ENCODE measurements at places on chromosomes 7 and 10. TPM values are rescaled to one million over a fixed set of nuclear protein-coding genes. Genes with fewer than 3 reads are reported as not detected.

The PAX4 gene
- not detected for total RNA-seq

The LRRC4 gene
- total RNA-seq: not detected

The GJD4 gene
- not detected for total RNA-seq

The PRSS1 gene
- total RNA-seq: not detected

The MBLAC1 gene
- 5.7 TPM for total RNA-seq

The PKD1L1 gene
- total RNA-seq: 0.29 TPM

The CFAP70 gene
- total RNA-seq: 0.50 TPM

The SFTPD gene
- not detected for total RNA-seq

The C10orf90 gene
- total RNA-seq: 0.15 TPM

The SLC18A2 gene
- not detected for total RNA-seq

The IFIT2 gene
- 4.2 TPM for total RNA-seq

The CCDC172 gene
- not detected for total RNA-seq

The EBLN1 gene
- not detected for total RNA-seq

The GSTO2 gene
- 0.25 TPM for total RNA-seq

The TMUB1 gene
- total RNA-seq: 35.4 TPM

The SPDYE16 gene
- not detected for total RNA-seq

The NOS3 gene
- 3.1 TPM for total RNA-seq

The PRPS1L1 gene
- total RNA-seq: not detected

The SPAM1 gene
- not detected for total RNA-seq

The GIMAP5 gene
- total RNA-seq: 1.4 TPM

The ARHGEF35 gene
- 2.9 TPM for total RNA-seq

The PNLIP gene
- not detected for total RNA-seq

The AKR1C4 gene
- total RNA-seq: not detected

The PLEKHS1 gene
- total RNA-seq: not detected

The CARD11 gene
- total RNA-seq: under 0.01 TPM
